SK-N-MC (cell line): ENCODE measurements at places on chromosomes 2 and 18.

DNA sequence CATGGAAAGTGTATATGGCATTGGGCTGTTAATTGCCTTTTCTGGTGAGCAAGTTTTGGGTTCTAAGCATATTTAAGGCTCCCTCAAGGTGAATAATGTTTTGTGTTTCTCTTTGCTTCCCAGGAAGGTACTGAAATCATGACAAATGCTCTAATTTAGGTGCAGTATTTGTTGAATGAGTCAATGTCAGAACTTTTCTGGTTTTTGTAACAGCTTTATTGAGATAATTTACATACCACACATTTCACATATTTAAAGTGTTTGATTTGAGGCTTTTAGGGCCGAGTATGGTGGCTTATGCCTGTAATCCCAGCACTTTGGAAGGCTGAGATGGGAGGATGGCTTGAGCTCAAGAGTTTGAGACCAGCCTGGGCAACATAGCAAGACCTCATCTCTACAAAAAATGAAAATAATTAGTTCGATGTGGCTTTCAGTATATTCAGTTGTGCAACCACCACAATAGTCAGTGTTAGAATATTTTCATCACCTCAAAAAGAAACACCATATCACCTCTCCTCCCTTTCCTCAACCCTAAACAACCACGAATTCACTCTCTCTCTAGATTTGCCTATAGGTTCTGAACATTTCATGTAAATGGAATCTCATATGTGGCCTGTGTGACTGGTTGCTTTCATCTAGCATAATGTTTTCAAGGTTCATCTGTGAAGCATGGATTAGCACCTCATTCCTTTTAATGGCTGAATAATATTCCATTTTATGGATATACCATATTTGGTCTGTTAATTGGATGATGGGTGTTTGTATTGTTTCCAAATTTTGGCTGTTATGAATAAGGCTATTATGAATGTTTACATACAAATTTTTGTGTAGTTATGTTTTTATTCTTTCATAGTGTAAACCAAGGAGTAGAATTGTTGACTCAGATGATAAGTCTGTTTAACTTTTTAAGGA is 54.9 kb downstream of the MGAT5 start:
- no peak for DNase-seq

- peak; percentile 20 for DNase-seq
Measured at GRCh38 chr2:59182249-59182648, 941.1 kb upstream of the FANCL start.

GRCh38 chr2:199875400-199875799 is 24.4 kb upstream of the FTCDNL1 start:
- DNase-seq, result no peak

DNA sequence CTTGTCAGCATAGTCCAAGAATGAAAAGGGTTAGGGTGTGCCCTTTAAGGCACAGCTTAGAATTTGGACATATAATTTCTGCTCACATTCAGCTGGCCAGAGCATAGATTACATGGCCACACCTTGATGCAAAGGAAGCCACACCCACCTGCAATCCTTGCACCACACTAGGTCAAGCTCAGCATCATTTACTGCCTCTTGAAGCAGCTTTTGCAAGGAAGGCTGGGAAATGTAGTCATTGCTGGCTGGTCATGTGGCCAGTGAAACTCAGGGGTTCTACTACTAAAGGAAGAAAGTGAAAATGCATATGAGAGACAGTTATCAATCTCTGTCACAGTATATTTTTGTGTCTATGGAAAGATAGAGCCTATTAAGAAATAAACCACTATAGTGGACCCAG is 159.3 kb downstream of the GFPT1 start:
- DNase-seq, result no peak

- DNase-seq, result no peak
Measured at GRCh38 chr2:135965756-135966155, 19.7 kb downstream of the DARS1 start.

GRCh38 chr2:232368311-232368731 is 10.2 kb upstream of the ALPP start:
- no peak for DNase-seq

DNA sequence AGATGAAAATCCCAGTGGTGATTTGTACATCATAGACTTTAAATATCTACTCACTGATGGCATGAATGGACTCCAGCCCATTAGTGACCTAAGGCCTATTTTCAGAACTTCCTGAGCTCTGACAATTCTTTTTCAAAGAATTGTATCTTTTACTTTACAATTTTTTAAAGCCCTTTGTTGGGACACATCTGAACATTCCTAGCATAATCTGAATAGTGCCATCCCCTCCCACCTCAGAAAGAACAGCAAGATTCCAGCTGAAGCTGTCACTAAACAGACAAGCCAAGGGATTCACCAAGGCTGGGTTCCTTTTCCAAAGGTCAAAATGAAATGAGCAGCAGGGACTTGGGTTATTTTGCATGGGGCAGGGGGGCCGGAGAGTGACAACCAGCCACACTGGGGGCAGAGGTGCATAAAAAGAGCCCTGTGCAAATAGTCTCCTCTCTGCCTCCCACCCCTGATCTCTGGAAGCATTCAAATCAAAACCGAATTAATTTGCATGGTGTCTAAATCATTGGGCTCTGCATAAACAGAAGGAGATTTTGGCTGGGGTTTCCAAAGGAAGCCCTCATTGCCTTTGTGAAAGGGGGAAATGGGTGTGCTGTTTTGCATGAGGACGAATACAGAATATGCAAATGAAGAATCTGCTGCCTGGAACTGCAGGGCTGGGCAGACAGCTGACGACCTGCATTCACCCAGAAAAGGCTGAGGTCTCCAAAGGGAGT is 17.2 kb downstream of the EPHA4 start:
- no peak for DNase-seq

- DNase-seq, result no peak
Measured at GRCh38 chr2:238857959-238858358, 10.1 kb downstream of the TWIST2 start.

GRCh38 chr2:142325870-142326269 is 195.1 kb upstream of the LRP1B start:
- DNase-seq, result no peak

GRCh38 chr18:47552783-47553182 is 301.3 kb upstream of the SKOR2 start:
- DNase-seq, result no peak

- no peak for DNase-seq
Measured at GRCh38 chr2:210440206-210440605, 36.4 kb downstream of the LANCL1 start.

DNA sequence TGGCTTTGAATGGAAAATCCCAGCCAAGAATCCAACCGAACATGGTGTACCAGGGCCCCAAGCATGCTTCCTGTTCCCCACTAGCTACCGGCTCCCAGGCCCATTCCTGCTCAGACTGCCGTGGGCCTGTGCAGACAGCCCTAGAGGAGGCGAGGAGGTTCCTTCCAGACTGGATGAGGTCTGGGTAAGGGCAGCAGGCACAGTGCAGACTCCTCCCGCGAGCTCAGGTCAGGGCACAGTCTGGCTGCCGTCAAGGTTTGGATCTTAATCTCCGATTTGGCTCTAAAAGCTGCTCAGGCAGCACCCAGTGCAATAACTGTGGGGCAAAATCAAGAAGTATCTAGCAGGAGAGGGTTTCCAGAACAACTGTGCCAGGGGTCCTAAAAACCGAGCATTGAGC is 19.3 kb upstream of the TTR start:
- DNase-seq, result no peak

DNA sequence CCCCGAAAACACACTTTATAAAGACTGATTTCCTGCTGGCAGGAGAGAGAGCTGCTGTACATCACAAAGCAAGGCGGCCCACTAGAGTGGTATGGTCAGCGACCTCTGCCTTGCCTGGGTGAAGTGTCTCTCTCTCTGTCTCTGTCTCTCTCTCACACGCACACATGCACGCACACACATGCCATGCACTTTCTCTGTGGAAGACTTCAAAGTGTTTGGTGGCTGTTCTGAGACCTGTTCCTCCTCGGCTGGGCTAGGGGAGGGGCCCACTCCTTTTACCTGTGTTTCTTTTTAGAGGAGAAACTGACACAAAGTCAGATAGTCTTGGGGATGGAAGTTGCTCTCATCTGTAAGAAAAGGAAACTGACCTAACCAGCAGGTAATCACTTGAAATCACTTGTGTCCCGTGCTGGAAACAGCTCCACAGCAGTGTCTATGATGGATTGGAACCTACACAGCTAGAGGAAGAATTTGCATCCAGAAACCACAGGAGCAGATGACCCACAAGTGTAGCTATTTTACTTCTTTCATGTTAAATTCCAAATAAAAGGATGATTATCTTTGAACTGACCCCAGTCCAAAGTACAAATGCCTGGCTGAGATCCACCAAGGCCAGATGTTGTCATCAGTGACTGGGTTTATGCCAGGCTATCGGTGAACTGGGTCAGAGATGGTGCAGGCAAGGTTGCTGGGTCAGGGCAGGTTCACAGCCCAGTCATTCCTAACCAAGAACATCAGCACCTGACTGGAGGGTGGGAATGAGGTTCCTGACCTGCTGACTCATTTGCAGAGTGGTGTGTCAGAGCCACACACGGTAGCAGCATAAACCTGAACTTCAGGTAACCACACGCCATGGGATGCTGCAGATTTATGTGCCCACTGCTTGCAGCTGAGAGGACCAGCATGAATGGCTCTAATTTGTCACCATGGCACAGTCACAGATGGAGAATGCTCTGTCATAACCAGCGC is 63.0 kb downstream of the NPAS2 start:
- no peak for DNase-seq

- DNase-seq, result no peak
Measured at GRCh38 chr2:20430461-20431300, 16.2 kb upstream of the RHOB start.
